A172 (cell line): ENCODE measurements at places on chromosomes 2 and 18.
A peak's percentile ranks its signal among the peaks of the same experiment; 100 is the strongest.

- no peak for DNase-seq
Measured at GRCh38 chr2:123770996-123771720, 253.9 kb upstream of the CNTNAP5 start.

DNA sequence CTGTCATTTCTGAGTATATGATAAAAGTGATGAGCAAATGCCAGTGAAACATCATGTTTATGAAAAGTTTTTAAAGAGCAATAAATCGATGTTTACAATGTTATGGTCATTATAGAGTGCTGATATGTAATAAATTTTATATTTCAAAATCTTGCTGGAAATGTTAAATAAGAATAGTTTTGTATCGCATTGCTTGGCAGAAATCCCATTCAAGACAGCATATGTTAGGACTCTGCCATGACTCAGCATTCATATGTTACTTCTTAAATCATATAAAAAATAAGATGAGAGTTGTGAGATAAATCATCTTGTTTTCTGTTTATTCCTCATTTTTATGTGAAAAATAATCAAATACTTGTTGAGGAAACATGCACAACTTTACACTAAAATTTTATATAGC lies 949.9 kb upstream of the NRXN1 start:
- peak; percentile 6 for DNase-seq

GRCh38 chr18:47175283-47175897 lies 774 bp downstream of the IER3IP1 start:
- no peak for DNase-seq

DNA sequence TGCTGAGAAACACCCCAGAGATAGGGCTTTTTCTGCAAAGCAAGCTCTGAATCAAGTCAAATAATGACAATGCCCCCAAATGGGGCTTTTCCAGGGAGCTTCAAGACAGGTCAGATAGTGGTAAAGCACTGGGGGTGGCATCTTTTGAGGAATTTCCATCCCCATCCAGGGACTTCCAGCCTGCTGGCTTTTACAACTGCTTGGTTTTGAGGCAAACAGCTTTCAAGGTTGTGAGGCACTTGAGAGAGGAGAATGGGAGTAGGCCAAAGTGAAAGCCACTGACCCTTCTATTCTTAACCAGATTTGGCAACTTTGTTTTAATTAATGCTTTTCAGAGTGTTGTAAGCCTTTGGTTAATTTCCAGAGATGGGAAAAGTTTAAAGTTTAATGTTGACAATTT lies 762.0 kb upstream of the POU3F3 start:
- no peak for DNase-seq

- peak; percentile 21 for DNase-seq
Measured at GRCh38 chr2:30306522-30306921, 75.2 kb downstream of the LBH start.

DNA sequence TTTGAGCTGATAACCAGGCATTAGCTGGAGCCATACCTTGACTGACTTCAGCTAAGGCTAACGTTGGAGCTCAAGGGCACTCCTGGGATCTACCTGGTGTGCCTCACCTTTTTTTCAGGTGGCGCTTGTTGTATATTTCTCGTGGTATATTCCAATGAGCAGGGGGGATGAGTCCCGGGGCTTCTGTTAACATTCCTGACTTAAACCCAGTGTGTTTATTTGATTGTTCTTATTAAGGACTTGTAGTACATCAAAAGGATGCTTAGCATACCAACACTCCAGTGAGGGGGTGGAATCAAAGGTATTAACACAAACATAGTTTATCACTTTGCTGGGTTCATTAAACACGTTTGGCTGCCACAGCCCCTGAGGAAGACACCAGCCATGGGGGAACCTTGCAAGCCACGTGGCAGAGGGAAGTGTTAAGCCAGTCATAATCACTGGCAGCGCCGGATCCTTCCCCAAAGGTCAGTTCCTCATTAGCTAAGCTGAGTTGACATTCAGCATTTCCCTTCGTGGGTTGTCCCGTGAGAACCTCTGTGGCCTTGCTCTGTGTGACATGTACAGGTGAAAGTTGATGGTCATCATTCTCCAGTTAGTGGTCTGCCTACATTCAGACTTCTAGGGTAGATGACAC lies 119.5 kb upstream of the MCFD2 start:
- DNase-seq = peak; percentile 78

DNA sequence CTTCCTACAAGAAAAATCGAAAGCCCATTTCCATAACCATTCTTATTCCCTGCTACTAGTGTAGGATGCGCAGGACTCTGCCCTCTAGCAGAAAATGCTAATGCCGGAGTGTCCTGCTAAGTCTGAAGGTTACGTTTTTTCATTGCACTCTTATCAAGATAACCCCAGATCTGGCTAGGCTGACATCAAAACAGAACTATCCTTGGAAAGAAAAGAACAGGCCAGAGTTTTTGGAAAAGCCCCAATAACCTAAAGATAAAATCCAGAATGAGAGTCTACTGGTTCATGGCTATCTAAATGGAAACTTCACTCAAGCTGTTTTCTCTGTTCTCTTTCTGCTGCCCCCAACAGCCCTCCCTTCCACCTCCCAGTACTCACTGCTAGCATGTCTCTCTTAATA lies 913 bp downstream of the RNF152 start:
- DNase-seq = no peak

DNA sequence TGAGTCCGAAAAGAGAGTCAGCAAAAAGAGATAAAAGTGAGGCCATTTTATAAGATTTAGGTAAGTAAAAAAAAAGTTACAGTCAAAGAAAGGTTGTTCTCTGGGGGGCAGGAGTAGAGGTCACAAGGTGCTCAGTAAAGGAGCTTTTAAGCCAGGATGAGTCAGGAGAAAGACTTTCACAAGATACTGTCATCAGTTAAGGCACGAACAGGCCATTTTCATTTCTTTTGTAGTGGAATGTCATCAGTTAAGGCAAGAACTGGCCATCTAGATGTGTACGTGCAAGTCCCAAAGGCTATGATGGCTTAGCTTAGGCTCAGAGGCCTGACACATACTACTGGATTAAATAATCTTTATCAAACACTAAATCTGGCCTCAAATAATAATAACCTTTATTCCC lies 1207.3 kb upstream of the FAM98A start:
- DNase-seq = no peak

- DNase-seq = peak; percentile 90
Measured at GRCh38 chr2:223563462-223563861, 38.7 kb downstream of the SCG2 start.

DNA sequence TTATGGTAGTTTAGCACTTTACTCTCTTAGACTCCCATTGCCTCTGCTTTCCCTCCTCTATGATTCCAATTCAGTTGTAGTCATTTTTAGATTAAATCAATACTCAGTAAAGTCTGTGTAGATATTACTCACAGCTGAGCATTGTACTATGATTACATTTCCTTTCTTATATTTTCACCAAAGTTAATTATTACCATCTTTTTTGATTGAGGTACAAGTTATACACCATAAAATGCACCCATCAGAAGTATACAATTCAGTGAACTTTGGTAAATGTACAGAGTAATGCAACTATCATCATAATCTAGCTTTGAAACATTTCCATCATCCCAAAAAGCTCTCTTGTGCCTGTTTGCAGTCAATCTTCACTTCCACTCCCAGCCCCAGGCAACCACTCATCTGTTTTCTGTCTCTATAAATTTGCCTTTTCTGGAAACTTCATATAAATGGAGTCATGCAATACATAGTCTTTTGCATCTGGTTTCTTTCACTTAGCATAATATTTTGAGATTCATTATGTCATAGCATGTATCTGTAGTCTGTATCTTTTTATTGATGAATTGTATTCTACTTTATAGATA lies 30.2 kb upstream of the ETAA1 start:
- DNase-seq = no peak

GRCh38 chr2:61443342-61444041 lies 27.4 kb downstream of the USP34 start:
- no peak for DNase-seq

- DNase-seq = no peak
Measured at GRCh38 chr2:205957452-205958154, 128.4 kb downstream of the INO80D start.

GRCh38 chr2:15177103-15177502 lies 384.0 kb downstream of the NBAS start:
- DNase-seq = peak; percentile 90

- no peak for DNase-seq
Measured at GRCh38 chr18:48889115-48889941, 61.4 kb downstream of the SMAD7 start.

- DNase-seq = peak; percentile 23
Measured at GRCh38 chr18:66993492-66993891, 389.6 kb upstream of the CDH19 start.

DNA sequence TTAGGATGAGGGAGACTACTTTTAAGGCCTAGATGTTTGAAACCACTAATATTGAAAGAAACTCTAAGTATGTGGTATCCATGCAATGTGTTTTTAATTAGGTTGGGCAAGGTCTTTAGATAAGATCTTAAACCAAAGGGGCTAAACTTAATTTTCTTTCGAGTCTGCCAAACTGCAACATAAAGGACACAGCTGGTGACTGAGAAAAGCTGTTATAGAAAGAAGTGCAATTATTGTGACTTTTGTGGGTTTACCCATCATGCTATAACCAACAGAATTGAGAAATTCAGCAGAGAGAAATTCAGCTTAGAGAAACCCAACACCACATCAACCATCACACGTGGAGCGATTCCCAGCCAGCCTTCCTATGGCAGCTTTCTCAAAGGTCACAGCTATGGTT lies 119.5 kb upstream of the LMAN1 start:
- no peak for DNase-seq

GRCh38 chr18:59155153-59155552 lies 15.5 kb downstream of the SEC11C start:
- DNase-seq = peak; percentile 46

DNA sequence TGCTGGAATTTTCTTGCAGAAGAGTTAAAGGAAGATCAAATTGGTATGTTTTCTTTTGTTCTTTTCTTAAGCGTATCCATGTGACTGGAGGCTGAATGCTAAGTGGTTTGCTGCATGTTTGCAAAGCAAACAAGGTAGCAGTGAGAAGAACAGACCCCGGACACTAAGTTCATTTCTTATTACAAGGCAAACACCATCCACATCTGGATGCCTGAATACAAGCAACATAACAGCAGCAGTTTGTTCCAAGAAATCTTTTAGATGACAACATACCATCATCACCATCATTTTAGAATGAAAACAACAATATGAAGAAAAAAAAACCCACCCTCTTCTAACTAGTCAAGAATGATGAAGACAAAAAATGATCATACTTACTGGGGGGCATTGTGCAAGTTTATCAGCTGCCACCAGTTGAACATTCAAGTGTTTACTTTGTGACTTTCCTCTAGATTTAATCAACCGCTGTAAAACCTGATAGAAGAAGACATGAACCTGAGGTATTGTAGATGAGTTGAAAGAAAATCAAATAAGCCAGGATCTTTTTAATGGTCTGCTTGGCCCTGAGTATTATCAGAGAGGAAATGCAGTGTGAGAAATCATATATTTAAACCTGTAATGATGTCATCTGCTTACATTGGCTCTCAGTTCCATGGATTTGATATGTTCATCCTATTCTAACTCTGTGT lies 25.0 kb upstream of the ARL5A start:
- DNase-seq = no peak

- DNase-seq = no peak
Measured at GRCh38 chr2:25250331-25251070, 82.1 kb upstream of the POMC start.

GRCh38 chr2:145860083-145860482 lies 1340.2 kb upstream of the ZEB2 start:
- DNase-seq = no peak

DNA sequence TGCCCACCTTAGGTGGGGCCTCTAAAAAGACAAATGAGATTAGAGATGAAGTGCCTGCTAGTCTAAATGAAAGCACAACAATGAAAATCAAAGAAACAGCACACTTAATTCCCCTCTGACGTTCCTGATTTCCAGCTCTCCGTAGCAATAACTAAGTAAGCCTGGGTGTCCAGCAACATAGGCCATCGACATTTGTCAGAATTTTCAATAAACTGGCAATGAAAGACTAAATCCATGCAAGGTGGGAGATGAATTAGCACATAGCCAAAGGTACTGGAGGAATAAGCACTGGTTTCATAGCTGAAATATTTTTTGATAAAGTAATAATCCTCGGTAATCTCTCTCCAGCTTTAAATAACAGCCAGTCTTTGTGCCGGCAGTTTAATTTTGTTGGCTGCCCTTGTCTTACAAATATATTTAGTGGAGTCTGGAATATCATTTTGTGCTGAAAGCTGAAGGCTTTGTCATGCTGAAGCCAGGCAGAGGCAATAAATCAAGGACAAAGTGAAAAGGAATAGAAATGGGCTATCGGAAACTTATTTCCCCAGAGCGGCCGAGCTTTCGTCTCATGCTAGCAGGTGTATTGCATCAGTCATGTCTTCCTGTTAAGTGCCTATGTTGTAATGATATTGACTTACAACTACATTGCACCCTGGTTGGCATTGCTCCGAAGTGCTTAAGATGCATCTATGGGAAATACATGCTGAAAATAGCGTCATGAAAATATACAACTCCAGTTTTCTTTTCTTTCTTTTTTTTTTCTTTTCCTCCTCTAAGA lies 790.1 kb downstream of the CNTNAP5 start:
- no peak for DNase-seq

DNA sequence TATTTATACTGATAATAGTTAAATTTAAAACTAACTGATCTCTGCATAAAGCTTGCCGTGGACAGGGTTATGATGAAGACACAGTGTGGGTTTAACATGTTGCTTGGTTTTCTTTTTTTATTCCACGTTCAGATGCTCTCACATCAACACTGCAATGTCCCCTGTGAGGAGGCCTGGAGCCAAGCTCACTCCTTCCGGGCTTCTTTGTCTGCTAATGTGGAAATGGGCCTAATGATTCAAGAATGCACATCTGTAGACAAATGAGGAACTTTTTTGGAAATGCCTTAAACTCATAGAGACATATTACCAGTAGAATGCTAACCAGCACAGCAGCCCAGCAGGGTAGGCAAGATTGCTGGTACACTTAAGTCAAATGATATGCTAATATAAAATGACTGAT lies 208.0 kb downstream of the GALR1 start:
- DNase-seq = no peak

- no peak for DNase-seq
Measured at GRCh38 chr2:24046599-24046929, 627 bp downstream of the WDCP start.

- no peak for DNase-seq
Measured at GRCh38 chr2:222982909-222983265, 69.1 kb upstream of the KCNE4 start.

DNA sequence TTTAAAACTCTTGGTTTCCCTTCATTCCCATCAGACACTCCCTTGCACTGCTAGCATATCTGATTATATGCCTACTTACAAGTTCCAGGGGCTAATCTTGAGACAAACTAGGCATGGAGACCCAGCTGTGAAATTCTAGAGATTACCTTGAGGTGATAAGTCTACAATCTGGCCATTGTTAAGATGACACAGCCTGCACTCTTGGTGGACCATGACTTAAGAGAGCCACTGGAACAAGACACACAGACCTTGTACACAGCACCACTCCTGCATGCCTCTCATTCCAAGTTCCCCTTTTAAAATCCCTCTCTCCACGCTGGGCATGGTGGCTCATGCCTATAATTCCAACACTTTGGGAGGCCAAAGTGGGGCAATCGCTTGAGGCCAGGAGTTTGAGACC lies 387.2 kb upstream of the DCC start:
- no peak for DNase-seq

GRCh38 chr18:61975526-61976326 lies 82.9 kb upstream of the RNF152 start:
- no peak for DNase-seq
